ENCODE measurements at places on chromosomes 5 and 9.

GRCh38 chr9:3200331-3200774 is 325.4 kb downstream of the RFX3 start:
- no peak for DNase-seq

GRCh38 chr9:9499546-9499945 is 1113.3 kb downstream of the PTPRD start:
- no peak for DNase-seq

- DNase-seq: no peak
Observed at GRCh38 chr9:86846656-86847055, 100.7 kb downstream of the GAS1 start.

GRCh38 chr5:21681911-21682310 is 1171.2 kb downstream of the CDH12 start:
- no peak for DNase-seq

- DNase-seq: no peak
Observed at GRCh38 chr5:133935667-133935940, 32.8 kb downstream of the C5orf15 start.

DNA sequence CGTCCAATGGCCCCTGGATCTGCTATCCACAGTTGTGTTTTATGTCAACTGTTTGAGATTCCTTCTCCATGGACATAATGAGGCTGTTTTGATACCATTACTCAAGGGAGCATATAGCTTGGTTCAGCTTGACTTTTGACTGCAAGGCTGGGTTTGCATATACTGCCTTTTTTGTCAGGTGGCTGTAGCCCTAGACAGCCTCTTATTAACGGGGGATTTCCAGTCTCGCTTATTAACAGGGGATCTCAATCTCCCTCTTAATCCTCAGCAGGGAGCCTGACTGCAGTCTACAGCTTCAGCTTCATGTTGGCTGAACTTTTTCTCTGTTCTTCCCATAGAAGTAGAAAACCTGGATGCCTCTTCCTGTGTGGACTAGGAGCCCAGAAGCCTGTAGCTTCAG is 73.7 kb upstream of the TNC start:
- DNase-seq: no peak

DNA sequence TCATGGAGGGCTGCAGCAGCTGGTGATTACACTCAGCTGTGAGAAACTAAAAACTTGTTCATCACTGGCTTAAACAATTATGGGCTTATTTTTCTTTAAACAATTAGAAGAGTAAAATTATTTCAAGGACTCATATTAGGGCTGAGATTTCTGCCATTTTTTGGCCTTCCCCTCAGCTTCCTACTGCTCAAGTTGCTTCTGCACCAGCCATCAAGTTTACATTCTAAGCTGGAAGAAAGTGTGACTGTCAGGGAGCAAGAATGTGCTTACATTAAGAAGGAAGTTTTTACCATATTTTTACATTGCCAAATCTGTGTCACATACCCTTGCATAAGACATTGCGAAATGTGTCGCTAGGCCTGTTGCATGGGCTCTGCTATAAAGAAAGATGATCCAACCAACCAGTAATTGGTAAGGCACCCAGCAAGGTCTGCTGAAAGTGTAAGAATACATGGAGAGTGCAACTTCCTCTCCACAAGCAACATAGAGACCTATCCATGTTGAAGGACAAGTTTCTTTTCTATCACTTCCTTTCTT is 260.3 kb upstream of the CDH10 start:
- no peak for DNase-seq

DNA sequence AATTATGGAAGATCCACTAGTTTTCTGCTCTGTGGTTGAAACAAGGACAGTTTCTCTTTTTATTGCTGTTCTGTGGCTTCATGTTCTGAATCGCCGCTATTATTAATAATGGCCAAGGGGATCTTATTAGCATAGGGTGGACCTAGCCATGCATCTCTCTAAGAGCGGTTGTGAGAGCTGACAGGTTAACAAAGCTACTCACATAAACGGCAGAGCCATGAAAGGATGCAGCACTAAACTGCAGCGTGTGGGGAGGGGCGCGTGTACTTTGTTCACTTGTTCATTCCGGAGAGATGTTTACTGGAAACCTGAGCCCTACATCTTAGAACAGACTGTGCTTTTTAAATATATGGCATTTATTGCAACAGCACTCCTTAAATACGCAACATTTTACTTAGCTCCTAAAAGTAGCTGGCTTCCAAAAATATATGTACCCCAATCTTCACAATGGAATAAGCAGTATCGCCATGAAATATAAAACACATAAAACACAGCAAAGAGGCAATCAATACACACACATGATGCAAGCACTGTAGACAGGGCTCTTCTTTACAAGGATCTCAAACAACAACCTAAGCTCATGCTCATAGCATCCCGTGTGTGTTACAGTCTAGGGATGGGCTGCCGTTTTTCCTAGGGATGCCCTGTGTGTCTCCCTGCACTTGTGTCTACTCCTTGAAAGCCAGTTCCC is 424.6 kb downstream of the MED10 start:
- no peak for DNase-seq

DNA sequence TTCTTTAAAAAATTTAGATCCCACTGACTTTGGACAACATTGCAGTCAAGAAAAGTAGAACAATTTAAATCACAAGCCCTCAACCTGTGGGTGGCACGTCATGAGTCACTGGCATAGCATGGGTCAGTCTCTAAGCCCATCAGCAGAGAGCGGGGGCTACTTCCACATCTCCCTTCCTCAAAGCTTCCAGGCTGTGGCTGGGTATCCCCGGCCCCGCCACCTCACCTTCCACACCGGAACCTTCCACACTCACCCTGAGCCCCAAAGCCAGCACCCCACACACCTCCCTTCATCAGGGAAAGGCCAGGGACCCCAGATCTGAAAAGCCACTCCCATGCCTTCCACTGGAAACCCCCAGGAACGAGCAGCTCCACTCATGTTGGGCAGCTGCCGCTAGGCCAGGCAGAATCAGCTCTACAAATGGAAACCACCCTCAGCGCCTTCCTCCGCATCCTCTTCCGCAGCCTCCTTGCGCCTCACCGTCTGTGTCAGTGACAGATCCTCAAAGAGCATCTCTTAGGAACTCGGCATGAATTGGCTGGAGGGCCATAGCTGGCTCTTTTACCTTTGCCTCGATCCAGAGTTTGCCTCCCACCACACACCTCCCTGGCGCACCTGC is 156.5 kb downstream of the ERCC6L2 start:
- no peak for DNase-seq

- no peak for DNase-seq
Observed at GRCh38 chr5:112686675-112687074, 51.0 kb upstream of the APC start.

DNA sequence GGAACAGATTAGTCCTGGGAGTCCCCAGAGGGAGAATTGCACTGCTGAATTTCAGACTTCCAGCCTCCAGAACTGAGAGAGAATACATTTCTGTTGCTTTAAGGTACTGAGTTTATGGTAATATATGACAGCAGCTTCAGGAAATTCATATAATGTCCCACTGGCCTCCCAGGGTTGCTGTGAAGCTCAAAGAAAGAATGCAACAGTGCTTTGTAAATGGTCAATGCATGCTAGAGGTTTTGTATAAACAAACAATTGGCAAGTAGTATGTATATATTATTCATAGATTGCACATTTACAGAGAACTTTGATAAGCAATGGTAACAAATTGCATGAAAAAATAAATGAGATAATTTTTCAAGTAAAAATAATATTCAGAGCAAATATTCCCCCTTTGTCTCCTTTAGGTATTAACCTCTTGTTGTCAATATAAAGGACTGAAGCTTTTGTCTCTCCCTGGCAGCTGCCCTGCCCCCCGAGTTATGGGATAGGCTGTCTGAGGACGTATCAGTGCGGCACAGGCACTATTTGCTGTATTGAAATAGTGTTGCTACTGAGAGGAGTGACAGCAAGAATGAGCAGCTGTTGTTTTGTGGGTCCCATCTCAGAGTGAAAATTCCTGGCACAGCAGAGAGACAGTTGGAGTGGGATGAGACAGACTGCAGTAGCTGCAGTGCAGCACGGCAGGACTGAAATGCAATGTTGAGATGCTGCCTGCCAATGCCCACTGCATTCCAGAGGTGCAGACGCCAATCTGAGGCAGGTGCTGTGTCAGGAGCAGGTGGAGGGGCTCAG is 194.2 kb upstream of the GLRA1 start:
- DNase-seq: no peak

GRCh38 chr9:4339836-4340560 is 40.1 kb upstream of the GLIS3 start:
- no peak for DNase-seq

DNA sequence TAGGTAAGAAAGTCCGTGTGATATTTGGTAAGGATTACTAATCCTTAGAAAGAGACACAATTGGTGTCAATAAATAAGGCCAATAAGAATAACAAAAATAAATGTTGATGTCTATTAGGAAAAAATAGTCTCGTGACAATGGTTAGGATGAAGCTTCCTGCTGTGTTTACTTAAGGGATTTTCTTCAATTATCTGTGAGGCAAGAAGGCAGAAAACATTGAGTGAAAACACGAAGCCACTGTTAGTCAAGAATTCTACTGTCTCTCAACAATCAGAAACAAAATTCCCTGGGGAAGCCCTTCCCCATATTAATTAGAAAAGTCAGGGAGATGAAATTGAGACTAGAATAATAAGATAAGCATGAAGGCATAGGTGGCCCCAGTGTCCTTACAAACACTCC is 149.0 kb downstream of the SYK start:
- DNase-seq: no peak

Data from stimulated activated naive CD4-positive, alpha-beta T cell treated with Interleukin-2 at 50 U/mL for 16 hours (primary cell).